Stimulated activated CD4-positive, alpha-beta T cell treated with anti-CD3 and anti-CD28 coated beads, TNF-alpha, amount 100 ng/mL, for 1 hour (primary cell): ENCODE measurements at places on chromosomes 13 and 19.

DNA sequence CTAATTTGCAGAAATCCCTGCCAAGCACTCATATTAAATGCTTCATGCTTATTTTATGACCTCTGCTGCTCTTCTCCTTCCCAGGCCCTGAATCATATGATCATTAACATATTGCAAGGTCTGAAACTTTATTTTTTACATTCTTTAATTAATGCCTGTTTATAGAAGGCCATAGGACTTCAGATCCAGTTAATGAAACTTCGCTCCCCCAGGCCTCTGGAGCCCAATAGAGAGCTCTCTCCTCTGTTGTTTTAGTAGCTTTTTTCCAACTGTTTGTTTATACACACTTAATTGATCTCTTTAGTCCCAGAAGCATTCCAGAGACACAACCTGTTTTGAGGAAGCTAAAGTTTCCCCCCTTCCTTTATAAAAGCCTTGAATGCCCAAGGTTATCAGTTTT, 68.3 kb downstream of the DACH1 start:
- no peak for DNase-seq

DNA sequence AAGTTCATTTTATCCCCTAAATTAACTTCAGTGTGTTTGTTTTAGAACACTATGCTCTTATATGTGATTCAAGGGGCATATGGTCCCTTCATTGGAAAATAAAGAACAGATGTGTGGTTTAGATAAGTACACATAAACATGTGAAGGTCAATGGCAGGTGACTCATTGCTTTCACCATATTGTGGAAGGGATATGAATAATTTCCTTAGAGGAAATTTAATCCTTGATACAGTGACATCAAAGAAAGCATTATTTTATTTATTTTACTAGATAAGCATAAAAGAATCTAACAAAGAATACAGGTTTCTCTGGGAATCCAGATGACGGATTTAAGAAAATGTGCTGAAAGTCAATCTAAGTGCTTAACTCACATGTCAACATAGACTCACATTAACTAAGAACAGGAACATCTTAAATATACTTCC, 373.5 kb downstream of the KCTD12 start:
- DNase-seq, result no peak

GRCh38 chr13:84208246-84208910, 326.1 kb upstream of the SLITRK1 start:
- no peak for DNase-seq

DNA sequence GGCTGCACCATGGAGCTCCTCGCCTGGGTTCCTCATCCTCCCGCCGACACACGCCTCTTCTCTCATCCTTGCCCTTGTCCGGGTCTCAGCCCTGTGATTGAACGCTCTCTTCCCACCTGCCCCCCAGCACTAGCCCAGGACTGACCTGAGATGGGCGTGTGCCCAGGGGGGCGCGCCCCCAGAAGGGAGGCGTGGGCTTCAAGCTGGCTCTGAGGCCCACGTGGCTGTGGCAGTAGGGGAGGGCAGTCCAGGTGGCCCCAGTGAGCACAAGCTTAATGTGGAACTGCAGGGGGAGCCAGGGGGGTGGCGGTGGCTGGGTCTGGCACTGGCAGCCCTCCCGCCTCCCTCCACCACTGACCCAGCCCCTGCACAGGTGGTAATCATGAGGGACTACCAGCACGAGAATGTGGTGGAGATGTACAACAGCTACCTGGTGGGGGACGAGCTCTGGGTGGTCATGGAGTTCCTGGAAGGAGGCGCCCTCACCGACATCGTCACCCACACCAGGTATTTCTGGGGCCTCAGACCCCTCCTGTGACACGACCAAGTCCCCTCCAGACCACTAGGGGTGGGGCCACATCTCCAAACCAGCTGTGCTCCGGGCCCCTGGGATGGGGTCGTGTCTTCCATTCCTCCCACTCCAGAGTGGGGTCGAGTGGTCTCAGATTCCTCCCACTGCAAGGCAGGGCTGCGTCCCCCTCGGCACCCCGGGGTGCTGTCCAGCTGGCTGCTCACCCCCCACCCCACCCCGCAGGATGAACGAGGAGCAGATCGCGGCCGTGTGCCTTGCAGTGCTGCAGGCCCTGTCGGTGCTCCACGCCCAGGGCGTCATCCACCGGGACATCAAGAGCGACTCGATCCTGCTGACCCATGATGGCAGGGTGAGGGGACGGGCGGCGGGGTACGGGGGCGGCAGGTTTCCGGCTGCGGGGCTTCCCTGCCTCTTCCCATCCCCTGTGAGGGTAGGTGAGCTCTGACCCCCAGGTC, 21.9 kb upstream of the NCCRP1 start:
- no peak for DNase-seq

GRCh38 chr19:30014770-30015169, 72.7 kb downstream of the URI1 start:
- no peak for DNase-seq

DNA sequence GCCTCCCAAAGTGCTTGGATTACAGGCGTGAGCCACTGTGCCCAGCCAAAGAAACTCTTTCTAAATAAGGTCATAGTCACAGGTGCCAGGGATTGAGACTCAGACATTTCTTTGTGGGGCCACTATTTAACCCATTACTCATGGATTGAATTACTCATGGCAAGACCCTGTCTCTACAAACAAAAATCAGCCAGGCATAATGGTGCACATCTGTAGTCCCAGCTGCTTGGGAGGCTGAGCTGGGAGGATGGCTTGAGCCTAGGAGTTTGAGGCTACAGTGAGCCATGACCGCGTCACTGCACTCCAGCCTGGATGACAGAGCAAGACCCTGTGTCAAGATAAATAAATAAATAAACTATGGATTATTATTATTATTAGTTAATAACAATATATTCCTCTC, 3.6 kb upstream of the KLF2 start:
- DNase-seq, result no peak

DNA sequence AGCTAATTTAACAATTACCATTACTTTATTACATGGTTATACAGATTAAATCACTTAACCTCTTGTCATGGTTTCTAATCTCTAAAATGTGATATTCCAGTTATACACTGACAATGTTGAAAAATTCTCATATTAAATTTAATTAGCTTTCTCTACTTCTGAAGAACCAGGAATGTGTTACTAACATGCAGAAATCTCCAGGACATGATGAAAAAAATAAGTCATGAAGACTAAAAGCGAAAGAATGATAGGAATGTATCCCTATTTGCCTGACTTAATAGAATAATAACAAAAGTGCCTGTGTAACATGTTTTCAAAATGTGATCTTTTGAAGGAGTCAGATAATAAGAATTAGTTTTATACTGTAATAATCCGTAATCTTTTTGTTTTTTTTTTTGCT, 2823.7 kb upstream of the PCDH20 start:
- no peak for DNase-seq

DNA sequence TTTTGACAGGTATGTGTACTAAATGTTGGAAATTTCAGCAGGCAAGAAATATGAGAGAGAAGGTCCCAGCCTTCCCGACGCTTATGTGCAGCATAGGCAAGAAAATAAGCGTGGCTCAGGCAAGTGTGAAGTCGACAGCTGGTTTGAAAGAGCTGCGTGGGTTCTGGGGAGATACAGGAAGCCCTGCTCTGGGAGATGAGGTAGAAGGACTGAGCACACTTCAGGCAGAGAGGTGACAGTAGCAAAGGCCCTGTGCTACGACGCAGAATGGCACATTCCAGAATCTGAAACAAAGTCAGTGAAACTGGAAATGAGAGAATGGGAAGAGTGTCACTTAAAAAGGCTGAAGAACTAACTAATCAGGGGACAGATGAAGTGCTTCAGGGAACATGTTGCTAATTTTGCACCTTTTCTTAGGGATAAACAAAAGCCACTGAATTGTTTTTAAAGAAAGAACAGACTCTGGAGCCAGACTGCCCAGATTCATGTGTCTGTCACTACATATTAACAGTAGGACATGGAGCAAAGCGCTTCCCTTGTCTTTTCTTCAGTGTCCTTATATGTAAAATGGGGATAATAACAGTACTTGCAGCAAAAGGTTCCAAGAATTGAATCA, 160.1 kb downstream of the SPRY2 start:
- DNase-seq, result no peak

- no peak for DNase-seq
Measured at GRCh38 chr19:31377736-31378135, 28.5 kb upstream of the TSHZ3 start.

- DNase-seq, result no peak
Measured at GRCh38 chr13:97235549-97236231, 13.6 kb downstream of the MBNL2 start.

DNA sequence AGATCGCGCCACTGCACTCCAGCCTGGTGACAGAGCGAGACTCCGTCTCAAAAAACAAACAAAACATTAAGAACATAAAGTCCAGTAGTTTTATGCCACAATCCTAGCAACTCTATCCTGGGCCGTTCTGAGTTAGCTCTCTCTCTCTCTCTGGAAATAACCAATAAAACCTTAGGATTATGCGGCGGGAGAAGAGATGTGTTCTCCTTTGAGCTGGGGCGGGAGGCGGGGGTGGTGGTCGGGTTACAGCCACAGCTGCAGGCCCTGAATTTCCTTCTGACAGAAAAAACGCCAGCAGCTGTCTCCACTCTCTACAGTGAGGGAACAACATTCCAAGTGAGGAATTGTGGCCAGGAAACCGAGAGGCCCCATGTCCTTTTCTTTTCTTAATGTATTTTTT, 9.1 kb upstream of the PNMA8A start:
- no peak for DNase-seq

DNA sequence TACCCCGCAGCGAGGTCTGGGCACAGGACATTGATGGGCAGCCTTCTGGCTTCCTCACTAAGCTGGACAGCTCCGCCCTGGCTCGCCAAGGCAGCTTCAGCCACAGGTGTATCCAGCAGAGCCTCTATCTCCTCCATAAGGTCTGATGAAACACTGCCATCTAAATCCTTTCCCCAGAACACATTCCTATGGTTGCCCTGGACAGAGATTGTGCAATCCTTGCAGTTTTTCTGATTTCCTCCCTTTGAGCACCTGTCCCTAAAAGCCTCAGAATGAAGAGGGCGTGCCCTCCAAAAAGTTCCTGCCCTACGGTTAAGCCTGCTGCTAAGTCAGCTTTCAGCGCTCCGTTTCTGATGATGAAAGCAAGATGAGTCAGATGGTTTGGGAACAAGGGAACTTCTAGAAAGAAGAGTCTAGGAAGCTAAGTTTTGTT, 21.0 kb downstream of the CLEC4M start:
- no peak for DNase-seq

- DNase-seq, result no peak
Measured at GRCh38 chr13:56247692-56248091, 893.0 kb upstream of the PRR20A start.

GRCh38 chr13:62551588-62551987, 1135.9 kb upstream of the PCDH20 start:
- no peak for DNase-seq
